ENCODE measurements at places on chromosomes 6 and 20.

- DNase-seq: no peak
Measured at GRCh38 chr20:48684501-48685041, 143.2 kb downstream of the PREX1 start.

DNA sequence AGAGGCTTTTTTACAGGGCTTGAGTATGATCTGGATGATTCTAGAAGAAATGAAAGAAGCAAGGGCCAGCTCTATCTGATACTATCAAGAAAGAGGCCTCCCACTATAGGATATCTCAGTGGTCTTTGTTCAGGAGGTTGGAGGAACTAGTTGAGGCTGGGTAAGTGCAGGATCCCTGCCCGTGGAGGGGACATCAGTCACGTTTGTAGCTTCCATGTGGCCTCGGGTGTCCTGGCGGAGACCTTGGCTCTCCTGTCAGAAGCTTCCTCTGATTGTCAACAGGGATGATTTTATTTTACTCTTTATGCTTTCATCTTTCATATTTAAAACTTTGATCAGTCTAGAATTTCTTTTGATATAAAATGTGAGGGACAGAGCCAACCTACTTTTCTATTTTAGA, 86.6 kb downstream of the PHACTR3 start:
- DNase-seq: no peak

GRCh38 chr6:119517428-119517827, 167.9 kb upstream of the MAN1A1 start:
- no peak for DNase-seq

GRCh38 chr6:158068156-158068892, 86.7 kb downstream of the SYNJ2 start:
- no peak for DNase-seq

DNA sequence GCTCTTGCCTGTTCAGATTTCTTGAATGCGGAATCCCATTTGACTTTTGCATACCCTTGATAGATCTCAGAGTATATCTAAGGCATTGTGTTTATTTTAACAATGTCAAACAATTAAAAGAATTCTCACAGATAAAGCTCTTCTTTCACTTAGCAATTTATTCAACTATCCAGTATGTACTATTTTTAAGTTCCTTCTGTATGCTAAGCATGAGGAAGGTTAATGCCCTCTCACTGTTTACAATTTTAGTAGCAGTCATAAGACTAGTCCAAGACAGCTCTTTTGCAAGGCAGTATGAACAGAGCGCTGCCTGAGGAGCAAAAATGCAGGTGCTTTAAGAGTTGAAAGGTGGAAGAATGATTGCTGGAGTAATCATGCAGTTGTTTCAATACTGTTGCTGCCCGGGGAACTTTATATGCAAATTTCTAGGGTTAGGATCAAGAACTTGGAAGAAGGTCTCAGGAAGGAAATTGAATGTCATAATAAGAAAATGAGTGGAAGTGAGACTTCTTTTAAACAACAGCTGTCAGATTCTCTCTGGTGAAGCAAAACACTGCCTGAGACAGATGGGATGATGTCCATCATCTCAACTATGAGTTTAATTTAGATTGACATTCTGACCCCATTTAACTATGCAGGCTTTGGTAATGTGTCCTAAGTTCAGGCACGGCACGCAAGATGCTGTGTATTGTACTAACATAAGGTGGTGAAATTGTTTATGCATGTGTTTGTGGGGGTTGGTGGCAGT, 1303.5 kb upstream of the CITED2 start:
- no peak for DNase-seq

GRCh38 chr6:16136621-16137450, 8.0 kb downstream of the MYLIP start:
- DNase-seq: peak; percentile 55

- peak; percentile 71 for DNase-seq
Measured at GRCh38 chr6:87742106-87742505, 40.1 kb upstream of the AKIRIN2 start.

DNA sequence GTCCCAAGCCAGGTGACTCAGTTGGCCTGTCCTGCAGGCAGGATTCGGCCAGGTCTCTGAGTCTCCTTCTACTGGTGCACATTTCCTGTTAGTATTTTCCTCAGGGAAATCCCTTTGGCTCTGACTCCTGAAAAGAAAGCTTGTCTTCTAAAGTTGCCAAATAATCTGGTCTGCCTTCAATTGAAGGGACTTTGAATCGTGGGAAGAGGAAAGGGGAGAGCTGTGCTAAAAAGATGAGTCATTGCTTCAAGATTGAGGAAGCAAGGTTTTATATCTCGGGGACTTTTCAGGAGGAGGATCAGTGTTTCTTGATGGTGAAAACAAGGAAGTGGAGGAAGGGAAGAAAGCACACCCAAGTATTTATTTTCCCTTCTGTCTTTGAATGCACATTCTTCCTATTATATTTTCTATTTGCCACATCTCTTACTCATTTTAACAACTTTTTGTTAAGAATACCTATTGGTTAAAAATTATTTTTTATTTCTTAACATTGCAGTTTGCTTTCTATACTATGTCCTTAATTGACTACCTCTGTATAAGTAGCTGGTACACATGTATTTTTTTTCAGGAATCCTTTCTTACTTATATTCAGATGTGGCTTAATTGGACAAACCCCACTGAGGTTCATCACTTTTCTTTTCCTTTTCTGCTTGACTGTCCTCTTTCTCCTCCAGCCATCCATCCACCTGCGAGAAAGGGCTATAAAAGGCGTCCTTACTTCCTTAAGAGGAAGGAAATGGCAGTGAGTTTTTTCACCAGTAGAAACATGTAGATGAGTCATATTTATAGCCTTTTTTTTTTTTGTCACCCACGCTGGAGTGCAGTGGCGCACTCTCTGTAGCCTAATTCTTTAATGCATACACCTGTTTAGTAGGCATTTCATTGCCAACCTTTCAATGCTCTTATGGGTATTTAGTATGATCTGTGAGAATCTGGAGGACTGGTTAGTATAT, 15.0 kb upstream of the IFNGR1 start:
- DNase-seq: peak; percentile 47

GRCh38 chr6:10585209-10585845, 64.2 kb downstream of the GCNT2 start:
- no peak for DNase-seq

DNA sequence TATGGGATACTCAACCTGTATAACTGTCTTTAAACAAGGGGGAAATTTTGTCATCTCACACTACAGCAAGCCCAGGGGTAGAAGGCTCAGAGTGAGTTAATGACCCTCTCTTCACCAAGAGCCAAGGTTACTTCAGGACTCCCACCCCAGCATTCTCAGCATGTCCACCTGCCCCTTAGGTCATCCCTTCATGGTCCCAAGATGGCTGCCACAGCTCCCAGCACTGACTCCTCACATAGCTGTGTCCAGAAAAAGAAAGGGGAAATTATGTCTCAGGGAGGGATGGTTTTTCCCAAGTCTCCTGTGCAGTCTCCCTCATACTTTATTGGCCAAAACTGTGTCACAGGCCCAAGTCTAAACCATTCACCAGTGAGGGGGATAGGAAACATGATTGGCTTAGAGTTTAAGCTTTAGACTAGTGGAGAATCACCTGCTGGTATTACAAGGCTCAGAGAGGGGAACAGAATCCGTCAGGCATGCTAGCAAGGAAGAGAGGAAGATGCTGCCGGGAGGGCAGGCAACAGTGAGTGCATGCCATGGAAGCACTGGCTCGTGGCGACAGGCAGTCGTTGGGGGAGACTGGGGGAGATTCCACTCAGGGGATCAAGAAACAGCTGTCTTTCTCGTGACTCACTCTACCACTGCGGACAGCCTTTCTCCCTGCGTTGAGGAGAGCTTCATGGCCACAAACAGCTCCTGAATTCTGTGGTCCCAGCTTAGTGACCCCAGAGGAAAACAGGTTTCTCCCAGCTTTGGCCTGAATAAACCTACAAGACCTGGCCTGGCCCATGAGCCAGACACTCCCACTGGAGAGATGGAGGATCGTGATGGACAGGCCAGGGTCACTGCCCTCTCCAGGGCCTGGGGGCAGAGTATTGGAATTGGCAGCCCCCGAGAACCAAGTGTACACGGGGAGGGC, 37.2 kb downstream of the HM13 start:
- no peak for DNase-seq

GRCh38 chr6:170222498-170223471, 68.1 kb downstream of the DLL1 start:
- no peak for DNase-seq

DNA sequence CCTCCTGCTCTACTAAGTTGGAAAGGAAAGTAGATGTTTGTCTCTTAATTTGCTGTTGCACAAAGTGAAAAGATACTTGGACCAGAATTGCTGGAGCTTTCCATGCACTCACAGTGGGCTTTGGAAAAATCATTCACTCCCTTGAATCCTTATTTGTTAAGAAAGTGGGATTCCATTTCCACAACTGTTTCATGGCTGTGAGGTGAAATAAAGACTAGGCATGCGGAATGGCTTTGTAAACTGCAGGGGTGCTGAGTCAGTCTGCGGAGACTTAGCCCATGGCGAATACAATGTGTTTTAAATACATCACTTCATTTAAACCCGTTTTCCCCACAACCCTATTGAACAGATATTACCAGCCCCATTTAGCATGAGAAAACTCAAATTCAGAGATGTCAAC, 36.8 kb upstream of the CLDN20 start:
- no peak for DNase-seq

GRCh38 chr6:103036846-103037245, 1643.3 kb downstream of the GRIK2 start:
- DNase-seq: no peak

DNA sequence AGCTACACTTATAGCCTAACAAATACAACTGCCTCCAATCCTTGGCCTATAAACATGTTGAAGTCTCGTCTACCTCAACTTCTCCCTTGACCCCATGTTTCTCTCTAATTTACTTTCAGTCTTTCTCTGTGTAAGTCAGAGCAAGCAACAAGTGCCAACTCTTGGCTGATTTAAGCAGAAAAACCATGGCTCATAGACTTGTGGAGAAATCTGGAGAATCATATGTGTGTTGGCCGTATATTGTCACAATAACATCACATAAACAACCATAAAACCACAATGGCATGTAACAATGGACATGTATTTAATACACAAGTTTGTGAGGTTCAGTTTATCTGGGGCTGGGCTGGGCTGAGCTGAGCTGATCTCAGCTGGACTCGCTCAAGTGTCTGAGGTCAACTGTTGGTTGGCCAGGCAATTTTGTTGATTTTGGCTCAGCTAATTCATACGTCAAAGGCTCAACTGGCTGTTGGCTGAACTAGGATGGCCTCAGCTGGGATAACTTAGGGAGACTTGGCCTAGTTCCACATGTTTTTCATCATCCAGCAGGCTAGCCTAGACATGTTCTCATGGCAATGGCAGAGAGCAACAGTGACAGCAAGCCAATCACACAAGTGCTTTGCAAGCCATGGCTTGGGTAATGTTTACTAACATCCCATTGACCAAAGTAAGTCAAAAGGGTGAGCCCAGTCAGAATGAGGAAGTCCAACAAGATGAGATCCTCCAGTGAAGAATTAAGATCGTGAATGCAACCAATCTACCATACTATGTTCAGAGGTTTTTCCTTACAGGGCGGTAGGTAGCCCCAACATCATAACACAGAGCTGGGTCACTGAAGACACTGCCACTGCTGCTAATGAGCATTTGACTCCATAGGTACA, 12.9 kb upstream of the TBC1D22B start:
- DNase-seq: no peak

DNA sequence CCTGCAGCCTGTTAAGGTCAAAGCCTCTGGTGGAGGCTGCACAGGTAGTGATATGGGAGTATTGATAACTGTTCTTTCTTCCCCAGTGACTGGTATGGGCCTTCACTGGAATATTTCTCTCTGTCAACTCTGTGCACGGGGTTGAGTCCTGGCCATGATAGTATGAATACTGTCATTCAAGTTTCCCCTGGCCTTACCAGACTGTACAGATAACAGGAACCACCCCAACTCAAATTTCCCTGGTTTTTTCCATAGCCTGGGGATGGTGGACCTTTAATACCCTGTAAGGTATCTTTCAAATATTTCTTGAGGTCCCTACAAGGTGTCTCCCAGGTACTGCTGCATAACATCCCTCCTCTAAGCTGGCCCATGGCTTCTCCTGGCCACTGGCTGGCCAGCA, 51.4 kb upstream of the TNFAIP3 start:
- no peak for DNase-seq

DNA sequence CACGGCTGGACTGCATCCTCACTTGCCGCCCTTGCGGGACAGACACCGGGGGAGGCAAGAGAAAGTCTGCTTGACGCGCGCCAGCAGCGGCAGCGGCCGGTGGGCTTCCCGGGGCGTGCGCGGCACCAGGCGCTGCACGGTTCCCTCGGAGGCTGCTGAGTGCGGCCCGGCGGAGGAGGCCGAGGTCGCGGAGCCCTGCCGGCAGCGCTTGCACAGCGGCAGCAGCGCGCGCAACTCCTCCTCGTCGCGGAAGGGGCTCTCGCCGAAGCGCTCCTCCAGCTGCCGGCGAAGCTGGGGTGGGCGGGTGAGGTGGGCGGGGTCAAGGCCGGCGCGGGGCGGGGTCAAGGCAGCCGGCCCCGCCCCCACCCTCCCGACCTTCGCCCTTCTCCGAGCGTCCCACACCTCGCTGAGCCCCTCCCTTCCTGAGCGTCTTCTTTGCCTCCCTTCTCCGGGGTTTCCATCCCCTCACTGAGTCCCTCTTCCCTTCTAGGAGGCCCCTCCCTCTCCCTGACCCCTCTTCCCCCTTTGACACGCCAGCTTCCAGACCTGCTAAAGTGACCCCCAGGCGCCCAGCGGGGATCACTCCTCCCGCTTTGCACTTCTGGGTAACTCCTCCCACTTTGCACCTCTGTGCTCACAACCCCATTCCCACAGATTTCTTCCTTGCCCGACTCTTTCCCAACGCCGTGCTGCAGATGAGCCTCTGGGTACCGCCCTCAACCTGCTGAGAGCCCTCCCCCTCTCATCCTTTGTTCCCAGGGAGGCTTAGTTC, 8.8 kb downstream of the DUSP15 start:
- peak; percentile 76 for DNase-seq

GRCh38 chr20:31260326-31260932, 3.0 kb downstream of the DEFB115 start:
- DNase-seq: no peak

DNA sequence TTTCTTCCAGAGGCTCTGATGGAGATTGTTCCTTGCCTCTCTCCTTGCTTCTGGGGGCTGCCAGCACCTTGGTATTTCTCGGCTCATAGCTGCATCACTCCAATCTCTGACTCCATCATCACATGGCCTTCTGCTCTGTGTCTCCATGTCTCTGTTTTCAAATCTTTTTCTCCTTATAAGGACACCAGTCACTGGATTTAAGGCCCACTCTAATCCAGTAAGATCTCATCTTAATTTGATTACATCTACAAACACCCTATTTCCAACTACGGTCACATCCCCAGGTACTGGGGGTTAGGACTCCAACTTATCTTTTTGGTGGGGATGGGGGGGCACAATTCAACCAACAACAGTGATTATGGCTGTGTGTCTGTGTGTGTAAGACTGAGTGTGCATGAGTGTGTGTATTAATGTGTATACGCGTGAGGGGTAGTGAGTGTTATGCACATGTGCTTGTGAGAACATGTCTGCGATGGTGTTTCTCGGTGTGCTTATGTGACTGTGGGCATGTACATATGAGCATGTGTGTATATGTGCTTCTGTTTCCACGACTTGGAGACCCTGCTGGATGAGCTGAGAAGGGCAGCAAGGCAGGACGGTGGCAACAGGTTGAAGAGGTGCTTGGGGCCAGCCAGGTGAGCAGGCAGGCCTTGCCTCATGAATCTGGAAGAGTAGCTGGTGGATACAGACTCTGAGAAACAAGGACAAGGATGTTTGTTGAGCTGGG, 130.5 kb downstream of the MRPL14 start:
- DNase-seq: no peak

- DNase-seq: no peak
Measured at GRCh38 chr20:36217226-36217625, 19.1 kb upstream of the AAR2 start.
